ENCODE measurements at places on chromosomes 2 and 18.

DNA sequence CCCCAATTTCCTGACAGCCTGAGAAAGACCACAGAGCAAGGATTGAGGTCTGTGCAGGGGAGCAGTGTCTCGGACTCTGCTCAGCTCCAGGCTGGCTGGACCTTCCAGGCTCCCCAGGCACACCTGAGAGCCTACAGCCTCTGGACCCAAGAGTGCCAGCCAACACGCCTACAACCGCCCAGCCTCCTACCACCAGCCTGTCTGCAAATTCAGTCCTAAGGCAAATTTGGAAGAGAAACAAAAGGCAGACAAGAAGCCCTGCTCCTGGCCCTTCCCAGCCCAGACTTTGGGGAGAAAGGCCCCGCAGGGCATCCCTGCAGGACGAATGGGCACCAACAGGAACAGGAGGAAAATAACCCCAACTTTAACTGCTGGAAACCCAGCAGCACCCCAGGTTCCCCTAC lies 1.9 kb downstream of the HS6ST1 start:
- DNase-seq: no peak

GRCh38 chr18:79567481-79568147 lies 112.0 kb upstream of the CTDP1 start:
- no peak for DNase-seq

- DNase-seq: peak; percentile 94
Measured at GRCh38 chr2:9782197-9782719, 61.0 kb upstream of the TAF1B start.

DNA sequence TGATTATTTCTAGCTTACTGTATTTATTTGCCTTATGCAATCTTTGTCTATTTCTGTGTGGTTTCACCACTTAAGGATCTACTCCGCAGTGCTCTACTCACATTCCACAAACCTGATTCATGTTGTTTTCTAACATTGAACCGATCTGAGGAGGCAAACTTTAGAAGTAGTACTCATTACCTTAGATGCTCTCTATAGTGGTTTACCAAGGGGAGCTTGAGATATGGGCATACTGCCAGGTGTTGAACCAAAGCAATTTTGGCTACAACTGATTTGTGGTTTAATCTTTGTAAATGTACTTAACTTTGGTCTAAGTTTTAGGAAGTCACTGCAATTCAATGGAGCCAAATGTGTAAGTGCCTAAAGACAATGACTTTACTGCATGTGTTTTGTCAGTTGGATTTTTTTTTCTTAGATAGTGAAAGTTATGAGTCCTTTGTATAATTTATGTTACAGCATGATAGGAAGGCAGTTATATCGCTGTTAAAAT lies 50.1 kb downstream of the MAP2 start:
- no peak for DNase-seq

GRCh38 chr2:46964835-46965560 lies 49.4 kb upstream of the MCFD2 start:
- no peak for DNase-seq

DNA sequence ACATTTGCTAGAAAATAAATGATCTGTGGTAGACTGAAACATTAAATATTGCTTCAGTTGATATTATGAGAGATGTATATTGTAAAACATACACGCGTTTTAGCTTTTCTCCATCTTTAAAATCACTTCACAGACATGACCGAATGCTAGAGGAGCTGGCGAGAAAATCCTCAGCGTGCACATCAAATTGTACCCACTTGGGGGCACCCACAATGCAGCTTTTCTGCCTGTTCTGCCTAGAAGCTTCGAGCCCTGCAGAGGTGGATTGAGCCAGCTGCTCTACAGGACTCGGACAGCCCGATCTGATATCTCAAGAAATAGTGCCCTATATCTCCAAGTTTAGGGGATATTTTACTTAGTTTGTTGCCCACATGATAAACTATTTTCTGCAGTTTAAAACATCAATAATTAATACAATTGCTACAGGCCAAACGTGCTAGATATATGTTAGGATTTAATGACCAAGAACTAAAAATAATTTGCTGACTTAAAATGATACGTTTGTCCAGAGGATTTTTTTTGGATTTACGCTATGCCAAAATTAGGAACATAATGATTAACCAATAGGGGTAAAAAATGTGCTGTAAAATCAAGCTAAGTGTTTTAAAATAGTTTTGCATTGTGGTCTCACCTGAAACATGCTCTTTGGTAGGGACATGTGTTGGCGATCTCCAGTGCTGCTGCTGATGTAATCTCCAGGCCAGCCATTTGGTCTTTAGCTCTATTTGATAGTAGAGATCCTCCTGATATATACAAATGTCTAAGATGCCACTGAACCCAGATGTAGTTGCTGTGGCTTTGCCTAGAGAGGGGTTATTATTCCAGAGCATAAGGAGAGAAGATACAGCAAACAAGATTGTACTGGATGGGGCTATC lies 22.3 kb upstream of the ATP5MC3 start:
- peak; percentile 20 for DNase-seq

DNA sequence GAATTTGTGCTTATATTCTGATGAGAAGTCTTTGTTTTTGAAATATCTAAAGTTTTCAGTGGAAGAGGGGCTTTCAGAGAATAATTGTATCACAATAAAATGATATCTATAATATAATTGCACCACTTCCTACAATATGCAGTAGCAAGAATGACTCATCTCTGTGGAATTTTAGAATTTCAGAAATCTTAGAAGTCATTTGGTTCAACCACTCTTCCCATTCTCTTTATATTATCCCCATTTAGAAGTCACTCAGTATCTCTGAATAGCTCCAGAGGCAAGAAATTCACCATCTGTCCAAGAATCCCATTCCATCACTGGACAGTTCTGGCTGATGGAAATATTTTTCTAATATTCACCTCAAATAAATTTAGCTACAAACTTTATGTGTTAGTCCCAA lies 59.3 kb upstream of the CCDC68 start:
- DNase-seq: no peak

GRCh38 chr2:128773641-128774319 lies 455.1 kb upstream of the HS6ST1 start:
- no peak for DNase-seq

DNA sequence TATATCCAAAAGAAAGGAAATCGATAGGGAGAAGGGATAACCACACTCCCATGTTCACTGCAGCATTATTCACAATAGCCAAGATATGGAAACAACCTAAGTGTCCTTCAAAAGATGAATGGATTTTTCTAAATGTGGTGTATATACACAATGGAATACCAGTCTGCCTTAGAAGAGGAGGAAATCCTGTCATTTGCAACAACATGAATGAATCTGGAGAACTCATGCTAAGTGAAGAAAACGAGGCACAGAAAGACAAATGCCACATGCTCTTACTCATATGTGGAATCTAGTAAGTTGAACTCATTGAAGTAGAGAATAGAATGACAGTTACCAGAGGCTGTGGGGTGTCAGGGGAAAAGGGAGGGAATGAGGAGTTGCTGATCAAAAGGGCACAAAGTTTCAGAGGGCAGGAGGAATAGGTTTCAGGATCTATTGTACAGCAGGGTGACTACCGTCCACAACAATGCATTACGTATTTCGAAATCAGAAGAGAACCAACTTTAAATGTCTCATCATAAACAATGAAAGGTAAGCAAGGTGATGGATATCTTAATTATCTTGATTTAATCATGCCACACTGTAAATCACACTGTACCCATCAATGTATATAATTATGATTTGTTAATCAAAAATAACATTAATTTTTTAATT lies 46.1 kb downstream of the SIGLEC15 start:
- no peak for DNase-seq

DNA sequence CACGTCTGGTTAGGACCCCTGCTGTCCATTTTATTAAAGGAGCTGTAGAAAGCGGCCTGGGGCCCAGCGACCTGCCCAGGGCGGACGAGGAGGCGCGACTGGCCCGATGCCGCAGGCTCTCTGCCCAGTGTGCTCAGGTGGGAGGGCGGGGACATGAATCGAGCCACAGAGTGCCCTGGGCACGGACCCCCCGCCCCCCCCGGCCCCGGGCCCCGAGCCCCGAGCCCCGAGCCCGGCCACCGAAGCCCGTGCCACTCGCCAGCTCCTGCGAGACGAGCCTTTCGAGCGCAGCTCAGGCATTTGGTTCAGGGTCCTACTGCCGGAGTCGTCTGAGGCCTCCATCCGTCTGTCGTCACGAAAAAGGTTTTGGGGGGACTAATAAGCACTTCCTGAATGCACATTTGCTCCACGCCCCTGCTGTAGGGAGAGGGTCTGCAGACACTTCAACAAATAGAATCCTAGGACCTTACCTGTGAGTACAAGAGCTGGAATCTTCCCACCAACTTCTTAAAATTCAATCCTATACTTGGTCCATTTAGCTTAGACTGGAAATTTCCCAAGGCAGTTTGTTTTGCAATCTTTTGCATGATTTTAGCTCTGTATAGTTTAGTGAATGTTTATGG lies 602 bp upstream of the ADAM17 start:
- no peak for DNase-seq

- peak; percentile 22 for DNase-seq
Measured at GRCh38 chr2:26088038-26088643, 54.3 kb downstream of the RAB10 start.

- no peak for DNase-seq
Measured at GRCh38 chr2:144414324-144414845, 105.5 kb downstream of the ZEB2 start.

DNA sequence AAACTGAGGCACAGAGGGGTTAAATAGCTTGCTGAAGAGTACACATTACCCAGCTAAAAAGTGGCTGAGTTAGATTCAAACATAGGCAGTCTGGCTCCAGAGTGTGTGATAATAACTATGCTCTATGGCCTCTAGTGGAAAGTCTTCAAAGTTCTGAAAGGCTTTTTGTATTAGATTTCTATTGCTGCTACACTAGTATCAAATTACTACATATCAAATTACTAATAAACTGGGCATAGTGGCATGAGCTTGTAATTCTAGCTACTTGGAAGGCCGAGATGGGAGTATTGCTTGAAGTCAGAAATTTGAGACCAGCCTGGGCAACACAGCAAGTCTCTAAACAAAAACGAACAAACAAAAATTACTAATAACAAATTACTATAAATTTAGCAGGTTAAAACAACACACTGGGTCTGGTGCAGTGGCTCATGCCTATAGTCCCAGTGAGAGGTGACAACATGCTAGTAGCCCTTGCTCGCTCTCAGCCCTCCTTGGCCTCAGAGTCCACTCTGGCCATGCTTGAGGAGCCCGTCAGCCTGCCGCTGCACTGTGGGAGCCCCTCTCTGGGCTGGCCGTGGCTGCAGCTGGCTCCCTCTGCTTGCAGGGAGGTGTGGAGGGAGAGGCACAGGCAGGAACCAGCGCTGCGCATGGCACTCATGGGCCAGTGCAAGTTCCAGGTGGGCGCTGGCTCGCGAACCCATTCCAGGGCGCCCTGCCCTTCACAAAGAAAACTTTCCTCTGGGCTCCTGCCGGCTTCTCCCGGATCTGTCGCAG lies 38.2 kb upstream of the TWSG1 start:
- no peak for DNase-seq

DNA sequence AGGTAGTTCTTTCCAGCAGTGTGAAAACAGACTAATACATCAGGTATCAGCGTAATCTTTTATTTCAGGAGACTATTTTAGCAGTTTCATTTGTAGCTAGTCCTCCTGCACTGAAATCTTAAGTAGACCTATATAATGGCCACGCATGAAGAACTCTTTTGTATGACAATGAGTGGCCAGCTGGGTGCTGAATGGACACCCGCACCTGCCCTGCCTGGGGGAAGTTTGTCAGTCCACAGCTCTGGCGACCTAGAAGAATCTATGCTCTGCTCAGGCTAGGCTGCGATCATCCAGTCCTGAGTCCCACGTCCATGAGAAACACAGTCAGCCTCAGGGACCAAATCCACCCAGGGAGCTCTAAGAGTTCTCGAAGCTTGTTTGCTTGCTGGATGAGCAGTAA lies 709.2 kb upstream of the ID2 start:
- DNase-seq: no peak

DNA sequence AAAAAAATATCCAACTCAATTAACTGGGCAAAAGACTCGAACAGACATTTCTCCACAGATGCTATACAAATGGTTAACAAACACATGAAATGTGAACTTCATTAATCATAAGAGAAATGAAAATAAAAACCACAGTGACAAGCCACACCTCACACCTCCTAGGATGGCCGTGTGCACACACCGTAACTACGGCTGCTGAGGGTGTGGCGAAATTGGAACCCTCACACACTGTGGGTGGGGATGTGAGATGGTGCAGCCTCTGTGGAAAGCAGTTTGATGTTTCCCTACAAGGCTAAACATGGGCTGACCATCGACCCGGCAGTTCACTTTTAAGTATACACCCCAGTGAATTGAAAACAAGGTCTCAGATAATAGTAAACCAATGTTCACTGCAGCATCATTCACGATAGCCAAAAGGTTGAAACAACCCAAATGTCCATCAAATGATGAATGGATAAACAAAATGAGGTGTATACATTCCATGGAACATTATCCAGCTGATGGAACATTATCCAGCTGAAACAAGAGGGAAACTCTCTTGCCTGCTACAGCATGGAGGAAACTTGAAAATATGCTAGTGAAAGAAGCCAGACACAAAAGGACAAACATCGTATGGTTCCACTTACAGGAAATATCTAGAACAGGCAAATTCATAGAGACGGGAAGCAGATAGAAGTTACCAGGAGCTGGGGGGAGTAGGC lies 32.2 kb downstream of the ZAP70 start:
- DNase-seq: peak; percentile 39

DNA sequence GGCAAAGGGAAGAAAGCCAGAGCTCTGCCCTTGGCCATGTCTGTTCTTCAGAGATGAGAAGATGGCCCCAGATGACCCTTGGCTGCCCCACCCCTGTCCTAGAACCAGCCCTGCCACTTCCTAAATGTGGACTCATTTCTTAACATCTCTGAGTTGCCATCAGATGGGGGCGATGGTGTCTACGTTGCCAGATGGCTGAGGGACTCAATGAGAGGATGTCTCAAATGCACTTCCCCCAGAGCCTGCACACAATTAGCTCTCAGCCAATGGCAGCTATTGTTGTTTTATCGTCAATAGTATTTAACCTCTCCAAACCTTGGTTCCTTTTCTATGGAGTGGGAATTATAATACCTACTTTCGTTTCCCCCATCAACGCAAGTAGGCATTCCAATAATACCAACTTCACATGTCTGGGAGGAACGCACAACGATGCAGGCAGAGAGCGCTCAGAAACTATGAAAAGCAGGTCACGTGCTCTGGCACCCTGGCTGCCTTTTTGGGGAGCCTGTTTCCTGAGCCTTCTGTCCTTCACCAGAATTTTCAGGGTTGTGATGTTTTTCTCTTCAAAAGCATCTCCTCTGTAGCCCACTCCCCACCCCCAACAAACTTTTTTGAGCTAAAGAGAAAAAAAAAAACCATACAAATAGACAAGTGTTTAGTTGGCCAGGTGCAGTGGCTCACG lies 100.3 kb downstream of the MCFD2 start:
- no peak for DNase-seq
